Glomerular endothelial cell (primary cell): ENCODE measurements at places on chromosomes 4 and X. TPM values are rescaled to one million over a fixed set of nuclear protein-coding genes. Genes with fewer than 3 reads are reported as not detected.

DNA sequence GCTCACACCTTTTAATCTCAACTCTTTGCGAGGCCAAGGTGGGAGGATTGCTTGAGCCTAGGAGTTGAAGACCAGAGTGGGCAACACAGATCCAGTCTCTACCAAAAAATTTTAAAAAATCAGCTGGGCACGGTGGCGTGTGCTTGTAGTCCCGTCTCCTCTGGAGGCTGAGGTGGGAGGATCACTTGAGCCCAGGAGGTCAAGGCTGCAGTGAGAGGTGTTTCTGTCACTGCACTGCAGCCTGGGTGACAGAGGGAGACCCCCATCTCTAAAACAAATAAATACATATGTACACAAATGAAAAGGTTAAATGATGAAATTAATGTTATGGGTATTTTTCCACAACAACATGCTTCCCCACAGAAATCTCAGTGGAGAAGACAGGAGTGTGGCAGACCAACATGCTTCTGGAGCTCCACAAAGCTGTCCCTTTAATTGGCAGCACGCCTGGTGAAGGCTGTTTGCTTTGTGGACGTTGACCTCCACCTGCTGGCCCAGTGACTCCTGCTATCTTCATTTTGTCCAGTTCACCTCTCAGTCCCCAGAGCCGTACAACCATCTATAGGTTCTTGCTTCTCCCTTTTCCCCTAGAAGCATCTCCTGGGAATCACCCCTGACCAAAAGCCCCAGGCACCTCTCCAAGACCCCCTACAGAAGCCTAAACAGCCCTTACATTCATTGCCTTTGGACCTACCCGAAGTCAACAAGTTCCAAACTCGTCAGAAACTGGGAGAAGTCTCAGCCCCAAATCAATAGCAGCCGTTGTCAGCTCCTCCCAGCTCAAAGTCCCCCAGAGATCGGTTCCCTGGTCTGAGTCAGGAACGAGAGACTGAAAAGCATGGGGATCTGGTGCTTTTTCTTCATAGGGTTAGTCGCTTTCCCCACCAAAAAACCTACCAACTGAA, 36.4 kb upstream of the CD99 start:
- no peak for DNase-seq

DNA sequence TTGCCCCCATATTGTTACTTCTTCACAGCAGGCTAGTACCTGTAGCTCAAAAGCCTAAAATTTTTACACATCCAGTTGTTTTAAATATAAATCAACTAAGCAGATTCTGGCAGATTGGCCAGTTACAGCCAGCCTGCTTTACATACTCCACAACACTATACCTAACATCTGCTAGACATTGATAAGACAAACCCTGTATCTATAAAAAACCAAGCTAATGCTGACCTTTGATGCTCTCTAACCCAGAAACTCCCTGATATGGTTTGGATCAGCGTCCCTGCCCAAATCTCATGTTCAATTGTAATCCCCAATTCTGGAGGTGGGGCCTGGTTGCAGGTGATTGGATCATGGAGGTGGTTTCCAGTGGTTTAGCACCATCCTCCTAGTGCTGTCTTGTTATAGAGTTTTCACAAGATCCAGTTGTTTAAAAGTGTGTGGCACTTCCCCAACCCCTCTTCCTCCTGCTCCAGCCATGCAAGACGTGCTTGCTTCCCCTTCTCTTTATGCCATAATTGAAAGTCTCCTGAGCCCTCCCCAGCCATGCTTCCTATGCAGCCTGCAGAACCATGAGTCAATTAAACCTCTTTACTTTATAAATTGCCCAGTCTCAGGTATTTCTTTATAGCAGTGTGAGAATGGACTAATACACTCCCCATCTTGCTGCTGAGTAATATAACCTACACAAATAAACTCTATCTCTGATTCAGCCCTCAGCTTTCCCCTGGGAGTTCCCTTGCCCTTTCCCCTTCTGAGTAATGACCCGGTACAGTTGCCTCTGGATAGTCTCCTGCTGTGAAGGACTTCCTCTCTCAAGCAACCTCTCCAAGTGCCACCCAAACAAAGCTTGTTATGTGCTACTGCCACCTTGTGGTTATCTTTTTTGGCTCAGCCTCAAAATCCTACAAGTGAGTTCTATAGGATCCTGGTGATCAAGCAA, 39.6 kb downstream of the ZCCHC13 start:
- DNase-seq, result peak; percentile 76

DNA sequence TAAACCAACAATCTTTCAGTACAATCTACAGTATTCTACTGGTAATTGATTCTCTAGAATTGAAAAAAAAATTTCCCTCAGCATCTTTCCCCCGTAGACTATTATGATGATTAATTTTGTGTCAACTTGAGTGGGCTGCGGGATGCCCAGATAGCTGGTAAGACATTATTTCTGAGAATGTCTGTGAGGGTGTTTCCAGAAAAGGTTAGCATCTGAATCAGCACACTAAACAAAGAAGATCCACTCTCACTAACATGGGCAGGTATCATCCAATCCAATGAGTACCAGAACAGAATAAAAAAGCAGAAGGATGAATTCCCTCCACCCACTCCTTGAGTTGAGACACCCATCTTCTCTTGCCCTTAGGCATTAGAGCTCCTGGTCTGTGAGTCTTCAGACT, 186.1 kb upstream of the MAB21L2 start:
- no peak for DNase-seq

- DNase-seq, result no peak
These were observed 72.3 kb downstream of the SLC9A6 start for GRCh38 chrX:136057567-136057966.

Gene PCSK1N
- total RNA-seq, result 1.5 and 8.9 TPM in 2 replicates

Gene SPANXN4
- total RNA-seq, result not detected in 2 replicates

GRCh38 chr4:48753159-48753558, 26.9 kb downstream of the FRYL start:
- no peak for DNase-seq

DNA sequence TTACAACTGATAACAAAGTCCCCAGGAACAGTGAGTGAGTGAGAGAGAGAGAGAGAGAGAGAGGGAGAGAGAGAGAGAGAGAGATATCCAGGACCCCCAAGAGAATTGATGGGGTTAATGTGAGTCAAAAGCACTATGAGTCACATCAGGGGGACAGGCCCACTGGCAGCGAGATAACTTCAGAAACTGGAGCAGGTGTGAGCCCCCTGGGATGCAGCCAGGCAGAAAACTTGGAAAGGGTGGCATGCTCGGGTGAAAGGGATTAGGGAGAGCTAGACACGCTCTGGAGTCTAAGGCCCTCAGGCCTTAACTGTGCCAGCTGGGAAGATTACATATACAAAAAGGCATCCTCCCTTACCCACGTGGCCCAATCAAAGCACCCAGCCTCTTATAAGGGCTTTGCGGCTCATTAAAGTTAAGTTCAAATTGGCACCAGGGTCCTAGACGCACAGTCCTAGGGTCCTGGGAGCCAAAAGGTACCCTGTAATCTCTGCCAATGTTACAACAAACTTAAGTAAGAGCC, 841 bp downstream of the ACOT9 start:
- no peak for DNase-seq

DNA sequence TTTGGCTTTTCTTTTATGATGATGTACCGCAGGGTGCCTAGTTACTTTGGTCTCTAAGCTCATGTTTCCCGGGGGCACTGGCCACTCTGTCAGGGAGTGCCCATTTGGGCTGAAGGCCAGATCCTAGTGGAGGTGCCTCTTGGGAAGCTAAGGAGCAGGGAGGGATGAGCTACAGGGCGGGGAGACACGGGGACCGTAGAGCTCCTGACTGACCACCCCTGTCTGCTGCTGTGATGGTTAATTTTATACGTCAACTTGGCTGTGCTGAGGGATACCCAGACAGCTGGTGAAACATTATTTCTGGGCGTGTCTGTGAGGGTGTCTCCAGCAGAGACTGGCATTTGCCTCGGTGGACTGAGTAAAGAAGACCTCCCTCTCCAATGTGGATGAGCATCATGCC, 24.9 kb upstream of the CLDN24 start:
- DNase-seq, result no peak

DNA sequence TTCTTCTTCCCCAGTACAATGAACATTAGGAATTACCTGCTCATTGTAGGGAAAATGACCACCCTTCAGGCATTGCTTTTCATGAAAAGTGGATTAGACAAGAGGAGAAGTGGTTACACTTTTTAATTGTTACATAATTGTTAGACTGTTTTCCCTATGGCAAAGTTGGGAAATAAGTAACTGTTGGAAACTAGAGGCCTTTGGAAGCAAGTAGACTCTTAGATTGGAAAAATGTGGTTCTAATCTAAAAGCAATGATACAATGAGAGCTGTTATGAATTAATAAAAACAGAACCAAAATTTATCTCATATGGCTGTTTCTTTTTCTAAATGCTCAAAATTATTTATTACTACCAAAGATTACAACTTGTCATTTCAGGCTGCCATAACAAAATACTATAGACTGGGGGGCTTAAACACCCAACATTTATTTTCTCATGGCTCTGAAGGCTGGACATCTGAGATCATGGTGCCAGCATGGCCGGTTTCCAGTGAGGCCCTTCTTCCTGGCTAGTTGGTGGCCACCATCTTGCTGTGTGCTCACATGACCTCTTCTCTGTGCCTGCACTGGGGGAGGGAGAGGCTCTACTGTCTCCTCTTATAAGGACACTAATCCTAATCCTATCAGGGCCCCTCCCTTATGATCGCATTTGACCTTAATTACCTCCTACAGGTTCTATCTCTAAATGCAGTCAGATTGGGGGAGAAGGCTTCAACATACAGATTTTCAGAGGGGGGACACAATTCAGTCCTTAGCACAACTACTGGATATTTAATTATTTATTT, 12.5 kb downstream of the CC2D2A start:
- DNase-seq, result no peak

Gene SSX4
- not detected in 2 replicates for total RNA-seq

- no peak for DNase-seq
These were observed 16.1 kb downstream of the CBR4 start for GRCh38 chr4:168993714-168994510.

- DNase-seq, result no peak
These were observed 38.5 kb upstream of the UGT2B7 start for GRCh38 chr4:69057620-69058409.

Gene ZNF157
- not detected in 2 replicates for total RNA-seq

DNA sequence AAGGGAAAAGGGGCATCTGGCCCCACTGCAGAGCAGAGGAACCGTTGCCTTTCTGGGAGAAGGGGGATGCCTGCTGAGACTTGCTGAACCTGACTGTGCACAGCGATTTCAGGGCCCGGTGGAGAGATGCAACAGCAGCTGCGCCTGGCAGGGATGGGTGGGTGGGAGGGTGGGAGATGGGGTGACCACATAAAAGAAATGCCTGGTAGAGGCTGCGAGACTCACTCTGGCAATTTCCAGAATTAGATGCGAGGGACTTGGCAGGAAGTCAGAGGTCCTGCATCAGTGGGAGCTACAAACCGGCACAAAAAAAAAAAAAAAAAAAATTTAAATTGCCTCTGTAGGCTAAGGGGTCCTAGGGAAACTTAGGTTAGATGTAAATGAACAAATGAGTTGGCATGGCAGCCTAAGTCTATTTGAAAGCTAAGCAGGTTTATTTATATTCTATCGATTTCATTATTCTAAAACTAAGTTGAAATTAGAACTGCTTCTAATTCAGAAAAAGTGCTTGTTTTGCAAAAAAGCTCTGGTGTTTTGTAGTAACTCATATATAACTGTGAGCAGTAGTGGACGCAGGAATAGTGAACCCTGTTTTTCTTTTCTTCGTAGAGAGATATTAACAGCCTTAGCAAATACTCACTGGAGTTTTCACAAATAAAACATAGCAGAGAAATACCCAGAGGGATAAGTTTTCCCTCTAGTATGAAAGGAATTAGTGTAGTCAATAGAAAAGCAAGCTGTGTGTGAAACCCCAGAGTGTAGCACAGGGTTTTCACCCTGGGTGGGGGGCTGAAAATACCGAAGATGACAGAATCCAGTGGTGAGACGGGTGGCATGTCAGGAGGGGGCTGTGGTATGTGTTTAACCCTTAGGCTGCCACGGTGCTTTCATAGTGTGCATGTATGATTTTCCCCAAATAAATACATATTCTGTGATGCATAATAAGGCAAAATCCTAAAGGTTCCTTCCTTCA, 130.1 kb downstream of the EGF start:
- no peak for DNase-seq

GRCh38 chrX:21481761-21482160, 107.5 kb downstream of the CNKSR2 start:
- no peak for DNase-seq

- no peak for DNase-seq
These were observed 736 bp downstream of the BDH2 start for GRCh38 chr4:103098756-103099440.

DNA sequence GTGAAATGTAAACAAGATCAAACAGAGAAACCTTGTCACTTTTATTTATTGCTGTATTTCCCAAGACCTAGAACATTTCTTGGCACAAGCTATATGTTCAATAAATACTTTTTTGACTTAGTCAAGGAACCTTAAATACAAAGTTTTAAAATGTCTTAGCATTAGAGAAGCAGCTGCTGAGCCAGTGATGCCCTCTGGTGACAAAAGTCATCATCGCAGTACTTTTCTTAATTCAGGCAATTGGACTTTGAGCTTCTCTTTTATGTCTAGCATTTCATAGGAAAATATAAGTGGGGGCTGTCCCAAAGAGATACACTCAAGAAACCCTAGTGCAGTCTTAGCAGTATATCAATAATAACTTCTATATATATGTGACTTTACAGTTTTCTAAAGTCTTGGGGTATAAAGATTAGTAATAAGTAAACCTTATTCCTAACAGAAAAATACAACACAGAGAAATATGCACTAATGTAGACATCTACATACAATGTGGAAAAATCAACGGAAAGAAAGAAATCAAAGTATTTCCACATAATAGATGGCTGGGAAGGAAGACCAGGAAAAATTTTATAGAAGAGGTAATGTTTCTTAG, 118.4 kb downstream of the DTHD1 start:
- no peak for DNase-seq

DNA sequence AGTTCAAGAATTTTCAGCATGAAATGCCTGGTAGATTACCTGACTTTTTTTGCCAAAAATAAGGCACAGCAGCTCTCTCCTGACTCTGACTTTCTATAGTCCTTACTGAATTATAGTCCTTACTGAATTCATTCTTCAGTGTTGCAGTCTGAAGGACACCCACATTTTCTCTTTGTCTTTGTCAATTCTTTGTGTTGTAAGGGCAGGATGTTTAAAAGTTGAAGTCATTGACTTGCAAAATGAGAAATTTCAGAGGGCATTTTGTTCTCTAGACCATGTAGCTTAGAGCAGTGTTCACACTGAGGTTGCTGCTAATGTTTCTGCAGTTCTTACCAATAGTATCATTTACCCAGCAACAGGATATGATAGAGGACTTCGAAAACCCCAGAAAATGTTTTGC, 168.0 kb downstream of the SOWAHB start:
- no peak for DNase-seq

- DNase-seq, result no peak
These were observed 197.8 kb downstream of the EDA start for GRCh38 chrX:69813677-69814076.

Gene COL4A6
- 5.7 and 8.1 TPM in 2 replicates for total RNA-seq
